M059J (cell line): ENCODE measurements at places on chromosomes 6 and 20. TPM values are rescaled to one million over a fixed set of nuclear protein-coding genes. Genes with fewer than 3 reads are reported as not detected.

DNA sequence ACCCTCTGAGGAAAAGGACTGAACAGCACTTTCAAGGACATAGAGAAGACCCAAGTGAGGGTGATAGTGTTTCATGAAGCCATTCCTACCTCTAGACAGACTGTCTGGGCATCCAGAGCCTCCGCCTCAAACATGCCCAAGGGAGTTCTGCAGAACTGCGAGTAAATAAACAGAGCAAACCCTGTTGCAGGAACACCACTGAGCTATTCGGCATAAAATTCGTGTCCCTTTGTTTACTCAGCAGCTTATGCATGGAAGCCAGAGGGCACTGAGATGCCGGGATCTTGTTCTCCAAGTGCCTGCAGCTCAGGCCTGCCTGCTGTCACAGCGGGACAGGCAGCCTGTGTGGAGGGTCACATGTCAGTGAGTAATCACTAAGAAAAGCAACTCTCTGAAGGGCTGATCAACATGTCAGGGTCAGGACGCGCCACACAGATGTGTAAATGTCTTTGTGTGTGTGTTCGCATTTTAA is 164.9 kb upstream of the HEY2 start:
- peak; percentile 76 for DNase-seq

GRCh38 chr6:38092964-38093363 is 273.4 kb downstream of the ZFAND3 start:
- no peak for DNase-seq

DNA sequence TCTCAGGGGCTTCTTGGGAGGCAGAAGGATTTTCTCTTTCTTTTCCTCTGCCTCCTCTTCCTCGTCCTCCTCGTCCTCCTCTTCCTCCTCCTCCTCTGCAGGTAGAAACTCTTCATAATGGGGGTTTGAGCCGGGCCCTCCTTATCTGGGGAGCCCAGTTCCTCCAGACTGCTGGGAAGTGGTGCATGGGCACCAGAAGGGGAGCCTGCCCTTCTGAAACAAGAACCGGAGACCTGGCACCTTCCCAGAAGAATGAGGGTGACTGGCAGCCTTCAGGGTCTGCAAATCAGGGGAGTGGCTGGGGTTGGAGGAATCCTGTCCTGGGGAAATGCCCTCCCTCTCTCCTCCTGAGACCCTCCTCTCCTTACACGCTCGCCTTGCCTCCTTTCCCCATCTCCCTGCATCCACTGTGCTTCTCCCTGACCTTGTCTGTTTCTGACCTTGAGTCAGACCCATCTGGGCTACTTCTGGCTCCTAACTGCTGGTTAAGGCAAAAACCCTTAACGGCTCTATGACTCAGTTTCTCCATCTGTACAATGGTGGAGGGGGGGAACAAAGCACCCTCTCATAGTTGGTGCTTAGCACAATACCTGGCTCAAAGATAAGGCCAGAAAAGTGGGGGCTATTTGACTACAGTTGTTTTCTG is 1.7 kb downstream of the TULP1 start:
- DNase-seq = no peak

DNA sequence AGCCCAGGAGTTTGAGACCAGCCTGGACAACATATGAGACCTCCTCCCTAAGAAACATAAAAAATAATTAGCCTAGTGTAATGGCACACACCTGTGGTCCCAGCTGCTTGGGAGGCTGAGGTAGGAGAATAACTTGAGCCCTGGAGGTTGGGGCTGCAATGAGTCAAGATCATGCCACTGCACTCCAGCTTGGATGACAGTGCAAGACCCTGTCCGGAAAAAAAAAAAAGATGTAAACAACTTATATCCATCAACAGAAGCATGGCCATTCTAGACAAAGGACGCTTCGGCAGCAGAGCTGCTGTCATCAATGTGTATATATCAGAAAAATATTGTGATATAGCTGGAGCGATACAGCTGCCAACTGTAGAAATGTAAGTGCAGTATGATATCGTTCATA is 59.6 kb upstream of the ARID1B start:
- no peak for DNase-seq

Gene RHAG
- total RNA-seq = not detected in 2 replicates

Gene OR2H2
- total RNA-seq = not detected in 2 replicates

GRCh38 chr20:62699741-62700140 is 8.9 kb upstream of the NTSR1 start:
- DNase-seq = no peak

Gene NMBR
- 0.30 TPM in 1 of 2 replicates, not detected in the other for total RNA-seq

Gene DPPA5
- total RNA-seq = not detected in 2 replicates

DNA sequence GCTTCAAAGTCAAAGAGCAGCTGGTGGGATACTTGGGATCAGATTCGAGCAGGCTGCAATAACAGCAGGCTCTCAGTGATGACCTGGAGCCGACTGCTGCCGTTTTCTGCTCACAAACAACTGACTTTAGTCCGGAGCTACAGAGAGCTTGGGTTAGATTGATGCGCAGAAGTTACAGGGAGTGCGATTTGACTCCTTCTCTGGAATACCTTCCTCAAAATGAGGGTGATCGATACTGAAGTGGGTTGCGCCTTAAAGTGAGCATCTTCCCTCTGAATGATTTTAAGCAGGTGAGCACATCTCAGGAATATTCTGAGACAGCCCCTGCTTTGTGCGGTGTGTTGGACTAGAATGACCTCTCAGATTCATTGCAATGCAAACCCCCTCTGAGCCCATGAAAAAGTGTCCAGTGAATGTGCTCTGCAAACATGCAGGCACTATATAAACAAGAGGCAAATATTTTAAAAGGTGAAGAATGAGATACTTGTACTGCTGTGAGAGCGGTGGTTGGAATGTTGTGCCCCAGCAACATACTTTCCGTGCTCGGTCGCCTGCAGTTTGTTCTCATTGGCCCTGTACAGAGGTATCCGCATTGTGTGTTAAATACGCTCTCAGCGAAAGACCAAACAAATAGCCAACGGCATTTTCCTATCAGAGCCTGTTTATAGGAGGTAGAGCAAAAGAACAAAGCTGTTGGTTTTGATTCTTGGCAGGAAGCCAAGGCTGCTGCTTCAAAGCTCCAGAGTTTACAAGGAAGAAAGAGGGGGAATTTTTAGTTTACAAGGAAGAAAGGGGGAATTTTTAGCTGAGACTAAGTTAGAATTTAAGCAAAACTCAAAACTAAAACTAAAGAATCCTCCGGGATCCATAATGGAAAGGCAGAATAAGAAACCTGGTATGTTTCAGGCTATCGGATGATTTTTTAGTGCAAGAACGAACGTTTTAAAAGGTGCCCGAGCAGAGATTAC is 67.7 kb downstream of the PHACTR2 start:
- peak; percentile 60 for DNase-seq

DNA sequence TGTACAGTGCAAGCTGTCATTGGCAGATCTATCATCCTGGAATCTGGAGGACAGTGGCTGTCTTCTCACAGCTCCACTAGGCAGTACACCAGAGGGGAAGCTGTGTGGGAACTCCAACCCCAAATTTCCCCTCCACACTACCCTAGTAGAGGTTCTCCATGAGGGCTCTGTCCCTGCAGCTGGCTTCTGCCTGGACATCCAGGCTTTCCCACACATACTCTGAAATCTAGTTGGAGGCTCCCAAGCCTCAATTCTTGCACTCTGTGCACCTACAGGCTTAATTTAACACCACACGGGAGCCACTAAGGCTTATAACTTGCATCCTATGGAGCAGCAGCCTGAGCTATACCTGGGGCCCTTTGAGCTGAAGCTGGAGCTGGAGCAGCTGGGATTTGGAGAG is 43.0 kb upstream of the TRIM39 start:
- DNase-seq = no peak

Gene NRSN1
- not detected in 2 replicates for total RNA-seq

DNA sequence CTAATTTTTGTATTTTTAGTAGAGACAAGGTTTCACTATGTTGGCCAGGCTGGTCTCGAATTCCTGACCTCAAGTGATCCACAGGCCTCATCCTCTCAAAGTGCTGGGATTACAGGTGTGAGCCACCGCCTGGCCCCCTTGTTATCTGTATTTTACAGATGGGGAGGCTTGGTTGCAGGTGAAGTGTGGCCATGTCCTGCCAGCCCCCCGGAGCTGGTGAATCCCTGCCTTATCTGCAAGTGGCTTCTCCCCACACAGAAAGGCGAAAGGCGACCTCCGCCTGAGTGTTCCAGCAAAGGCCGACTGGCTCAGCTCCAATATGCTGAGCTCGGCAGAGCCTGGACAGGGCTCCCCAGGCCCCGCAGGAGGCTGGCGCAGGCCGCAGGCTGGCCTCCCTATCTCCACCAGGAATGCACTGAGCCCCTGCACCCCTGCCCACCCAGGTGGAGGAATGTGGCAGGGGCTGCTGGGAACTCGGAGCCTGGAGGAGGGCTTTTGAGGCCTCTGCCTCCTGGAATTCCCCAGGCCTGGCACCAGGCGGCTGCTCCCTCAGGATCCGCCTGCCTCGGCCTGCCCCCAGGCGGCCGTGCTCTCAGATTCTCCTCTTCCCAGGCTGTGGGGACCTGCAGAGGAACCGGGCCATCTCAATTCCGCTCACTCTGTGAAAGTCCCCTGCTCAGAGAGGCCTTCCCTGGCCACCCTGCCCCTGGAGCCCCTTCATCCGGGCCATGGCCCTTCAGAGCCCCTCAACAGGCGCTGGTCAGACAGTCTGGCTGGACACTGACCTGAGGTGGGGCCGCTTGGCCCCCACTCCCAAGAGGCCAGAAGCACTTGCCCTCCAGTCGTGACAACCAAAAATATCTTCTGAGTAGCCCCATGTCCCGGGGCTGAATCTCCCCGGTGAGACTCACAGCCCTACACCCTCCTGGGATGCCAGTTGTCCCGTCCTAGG is 9.3 kb upstream of the LAMA5 start:
- DNase-seq = no peak

Gene FOXS1
- 0.12 TPM in 1 of 2 replicates, not detected in the other for total RNA-seq

Gene TRIM15
- not detected in 2 replicates for total RNA-seq

GRCh38 chr6:13787137-13787536 is 27.2 kb downstream of the MCUR1 start:
- no peak for DNase-seq

Gene TINAG
- not detected in 2 replicates for total RNA-seq

DNA sequence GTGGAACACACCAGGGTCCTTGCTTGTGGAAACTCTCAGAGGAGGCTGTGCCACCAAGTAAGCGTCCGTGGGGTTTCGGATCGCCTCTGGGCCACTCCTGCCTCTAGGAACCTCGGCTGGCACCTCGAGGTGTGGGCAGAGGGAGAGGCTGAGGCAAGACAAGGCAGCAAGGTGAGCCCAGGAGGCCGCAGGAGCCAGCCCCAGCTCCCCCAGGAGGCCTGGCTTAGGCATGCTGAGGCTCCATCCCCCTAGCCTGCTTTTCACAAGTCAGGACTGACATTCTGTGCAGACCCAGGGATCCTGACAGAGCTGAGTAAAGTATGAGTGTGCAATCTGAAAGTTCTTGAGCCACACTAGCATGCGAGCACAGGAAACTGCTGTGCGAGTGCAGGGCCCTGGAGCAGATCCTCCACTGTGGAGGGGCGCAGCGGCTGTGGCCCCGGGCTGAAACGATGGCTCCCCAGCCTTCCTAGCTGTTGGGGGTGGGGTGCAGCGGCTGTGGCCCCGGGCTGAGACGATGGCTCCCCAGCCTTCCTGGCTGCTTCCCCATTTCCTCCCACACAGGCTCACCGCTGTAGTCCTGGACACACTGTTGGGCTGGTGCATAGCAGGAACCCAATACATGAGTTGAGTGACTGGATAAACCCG is 75.2 kb upstream of the CD93 start:
- DNase-seq = peak; percentile 84

Gene PRIM2
- 85.3 and 96.5 TPM in 2 replicates for total RNA-seq

DNA sequence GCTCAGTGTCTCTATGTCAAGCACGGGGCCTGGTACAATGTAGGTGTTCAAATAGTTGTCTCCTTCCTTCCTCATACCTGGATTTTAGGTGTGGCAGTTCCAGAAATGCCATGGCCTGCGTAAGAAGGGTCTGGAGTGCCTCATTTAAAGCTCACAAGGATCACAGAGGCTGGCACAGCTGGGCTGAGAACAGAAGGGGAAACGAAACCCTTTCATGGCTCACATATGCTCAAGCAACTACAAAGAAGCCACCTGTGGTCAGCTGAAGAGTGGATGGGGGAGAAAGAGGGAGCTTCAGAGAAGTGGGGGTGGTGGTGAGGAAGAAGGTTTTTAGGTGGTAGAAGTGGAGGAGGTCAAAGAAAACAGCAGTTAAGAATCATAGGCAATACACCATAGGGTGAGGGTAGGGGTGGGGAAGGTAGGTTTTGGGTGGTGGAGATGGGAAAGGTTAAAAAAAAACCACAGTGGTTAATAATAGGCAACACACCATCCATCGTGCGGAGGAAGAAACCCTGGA is 17.0 kb upstream of the TOP1 start:
- no peak for DNase-seq

GRCh38 chr20:59812286-59813125 is 120.9 kb downstream of the SYCP2 start:
- DNase-seq = no peak
